ENCODE measurements at places on chromosomes 16 and 17. TPM values are rescaled to one million over a fixed set of nuclear protein-coding genes. Genes with fewer than 3 reads are reported as not detected.

Gene ABCC12
- 0.12 TPM for total RNA-seq

Gene CACNG5
- not detected for total RNA-seq

Gene TAC4
- not detected for total RNA-seq

Gene LAT
- total RNA-seq, result 2.9 TPM

Gene EVPL
- total RNA-seq, result not detected

Gene PROCA1
- total RNA-seq, result 12.5 TPM

Gene SYT17
- 7.2 TPM for total RNA-seq

DNA sequence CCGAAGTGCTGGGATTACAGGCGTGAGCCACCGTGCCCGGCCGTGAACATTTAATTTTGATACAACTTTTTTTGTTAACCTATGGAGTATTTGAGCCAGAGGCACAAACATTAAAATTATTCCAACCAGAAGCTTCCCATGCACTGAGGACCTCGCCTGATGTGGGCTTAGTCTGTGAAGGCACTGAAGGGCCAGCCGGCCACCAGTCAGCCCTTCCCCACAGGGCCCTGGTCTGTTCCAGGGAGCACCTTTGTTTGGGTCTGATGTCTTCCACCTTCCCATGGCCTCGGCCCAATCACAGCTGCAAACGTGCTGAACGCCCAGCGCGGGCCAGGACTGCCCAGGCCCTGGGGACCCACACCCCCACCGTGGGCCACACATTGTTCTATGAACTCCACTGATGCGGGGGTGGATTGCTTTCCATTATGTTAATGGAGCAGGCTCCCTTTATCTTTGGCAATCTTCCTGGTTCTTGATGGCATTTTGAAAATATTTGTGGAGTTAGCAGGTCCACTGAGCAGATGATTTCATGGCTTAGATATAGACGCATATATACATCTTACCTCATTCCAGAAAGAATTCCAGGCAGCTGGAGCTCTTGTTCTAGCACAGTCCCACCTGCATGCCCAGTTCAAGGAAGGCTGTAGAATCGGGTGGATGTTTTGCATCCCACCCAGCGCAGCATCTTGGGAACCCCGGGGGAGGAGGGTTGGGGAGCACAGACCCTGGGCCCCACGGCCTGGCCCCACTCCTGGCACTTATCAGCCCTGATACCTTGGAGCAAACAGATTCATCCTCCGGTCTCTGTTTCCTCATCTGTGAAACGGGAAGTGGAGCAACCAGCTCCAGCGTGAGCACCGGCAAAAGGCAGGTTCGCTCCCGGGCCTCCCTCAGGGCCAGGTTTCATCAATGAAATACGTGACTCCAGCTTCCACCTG lies 14.5 kb downstream of the SPIRE2 start:
- DNase-seq, result no peak

GRCh38 chr16:51773071-51773890 lies 622.2 kb upstream of the SALL1 start:
- no peak for DNase-seq

DNA sequence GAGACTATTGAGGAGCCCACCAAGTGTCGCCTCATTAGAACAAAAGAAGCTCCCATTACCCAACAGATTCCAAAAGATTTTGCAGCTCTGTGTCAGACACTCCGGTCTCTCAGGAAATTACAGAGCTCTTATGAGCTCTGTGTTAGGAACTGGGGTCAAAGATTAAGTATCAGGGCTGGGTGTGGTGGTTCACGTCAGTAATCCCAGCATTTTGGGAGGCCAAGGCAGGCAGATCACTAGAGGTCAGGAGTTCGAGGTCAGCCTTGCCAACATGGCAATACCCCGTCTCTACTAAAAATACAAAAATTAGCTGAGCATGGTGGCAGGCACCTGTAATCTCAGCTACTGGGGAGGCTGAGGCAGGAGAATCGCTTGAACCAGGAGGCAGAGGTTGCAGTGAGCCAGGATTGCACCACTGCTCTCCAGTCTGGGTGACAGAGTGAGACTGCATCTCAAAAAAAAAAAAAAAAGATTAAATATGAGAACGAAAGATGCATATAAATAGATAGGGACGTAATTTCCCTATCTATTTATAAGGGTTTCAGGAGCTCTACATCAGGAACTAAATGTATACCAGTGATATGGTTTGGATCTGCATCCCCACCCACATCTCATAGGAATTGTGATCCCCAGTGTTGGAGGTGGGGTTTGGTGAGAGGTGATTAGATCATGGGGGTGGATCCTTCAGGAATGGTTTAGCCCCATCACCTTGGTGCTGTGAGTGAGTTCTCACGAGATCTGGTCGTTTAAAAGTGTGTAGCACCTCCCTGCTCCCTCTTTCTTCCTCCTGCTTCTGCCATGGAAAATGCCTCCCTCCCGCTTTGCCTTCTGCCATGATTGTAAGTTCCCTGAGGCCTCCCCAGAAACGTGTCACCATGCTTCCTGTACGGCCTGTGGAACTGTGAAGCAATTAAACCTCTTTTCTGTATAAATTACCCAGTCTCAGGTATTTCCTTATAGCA lies 111.4 kb downstream of the PRKCA start:
- no peak for DNase-seq

DNA sequence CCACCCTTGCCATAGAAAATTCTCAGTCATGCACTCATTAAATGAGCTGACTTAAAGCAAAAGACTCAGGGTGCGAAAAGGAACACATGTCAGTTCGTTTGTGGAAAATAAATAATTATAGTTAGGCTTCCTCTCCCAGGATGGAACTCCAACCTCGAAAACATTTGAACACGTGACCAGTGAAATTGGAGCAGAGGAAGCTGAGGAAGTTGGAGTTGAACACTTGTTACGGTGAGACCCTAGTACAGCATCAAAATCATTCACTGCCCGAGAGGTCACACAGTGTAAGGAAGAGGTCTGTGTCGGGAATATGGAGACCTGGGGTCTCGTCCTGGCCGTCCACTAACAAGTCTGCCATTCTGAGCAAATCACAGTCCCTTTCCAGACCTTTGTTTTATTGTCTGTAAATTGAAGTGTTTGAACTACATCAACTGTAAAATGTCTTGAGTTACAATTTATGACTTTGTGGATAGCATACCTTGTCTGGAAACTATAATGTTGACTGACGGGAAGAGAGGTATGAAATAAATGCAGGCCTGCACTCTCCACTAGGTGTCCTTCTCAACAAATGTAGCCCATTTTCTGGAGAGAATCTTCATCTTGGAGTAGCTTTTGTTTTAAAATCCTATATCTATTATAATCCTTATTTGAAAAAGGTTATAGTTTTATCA lies 7.7 kb downstream of the PSMD7 start:
- no peak for DNase-seq

- peak; percentile 56 for DNase-seq
Observed at GRCh38 chr16:86975445-86975844, 341.7 kb downstream of the C16orf95 start.

GRCh38 chr16:4323071-4323844 lies 7.4 kb downstream of the GLIS2 start:
- no peak for DNase-seq

- DNase-seq, result no peak
Observed at GRCh38 chr16:85524365-85524629, 88.8 kb upstream of the GSE1 start.

DNA sequence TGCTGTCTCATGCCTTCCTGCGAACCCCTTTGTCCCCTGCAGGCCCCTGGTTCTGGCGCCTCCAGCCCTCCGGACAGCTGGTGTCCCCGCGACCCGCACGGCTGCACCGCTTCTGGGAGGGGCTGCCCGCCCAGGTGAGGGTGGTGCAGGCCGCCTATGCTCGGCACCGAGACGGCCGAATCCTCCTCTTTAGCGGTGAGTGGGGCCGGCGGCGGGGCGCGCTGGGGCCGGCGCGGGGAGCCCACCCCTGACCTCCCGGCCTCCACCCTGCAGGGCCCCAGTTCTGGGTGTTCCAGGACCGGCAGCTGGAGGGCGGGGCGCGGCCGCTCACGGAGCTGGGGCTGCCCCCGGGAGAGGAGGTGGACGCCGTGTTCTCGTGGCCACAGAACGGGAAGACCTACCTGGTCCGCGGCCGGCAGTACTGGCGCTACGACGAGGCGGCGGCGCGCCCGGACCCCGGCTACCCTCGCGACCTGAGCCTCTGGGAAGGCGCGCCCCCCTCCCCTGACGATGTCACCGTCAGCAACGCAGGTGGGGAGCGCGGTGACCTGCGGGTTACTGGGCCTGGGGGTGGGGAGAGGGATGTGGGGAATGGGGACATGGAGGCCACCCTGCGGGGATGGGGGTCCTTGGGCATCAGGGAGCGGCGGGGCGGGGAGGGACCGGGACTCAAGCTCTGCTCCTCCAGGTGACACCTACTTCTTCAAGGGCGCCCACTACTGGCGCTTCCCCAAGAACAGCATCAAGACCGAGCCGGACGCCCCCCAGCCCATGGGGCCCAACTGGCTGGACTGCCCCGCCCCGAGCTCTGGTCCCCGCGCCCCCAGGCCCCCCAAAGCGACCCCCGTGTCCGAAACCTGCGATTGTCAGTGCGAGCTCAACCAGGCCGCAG lies 7.1 kb upstream of the IL32 start:
- peak; percentile 80 for DNase-seq

- DNase-seq, result peak; percentile 60
Observed at GRCh38 chr17:32323811-32324491, 18.0 kb downstream of the C17orf75 start.

DNA sequence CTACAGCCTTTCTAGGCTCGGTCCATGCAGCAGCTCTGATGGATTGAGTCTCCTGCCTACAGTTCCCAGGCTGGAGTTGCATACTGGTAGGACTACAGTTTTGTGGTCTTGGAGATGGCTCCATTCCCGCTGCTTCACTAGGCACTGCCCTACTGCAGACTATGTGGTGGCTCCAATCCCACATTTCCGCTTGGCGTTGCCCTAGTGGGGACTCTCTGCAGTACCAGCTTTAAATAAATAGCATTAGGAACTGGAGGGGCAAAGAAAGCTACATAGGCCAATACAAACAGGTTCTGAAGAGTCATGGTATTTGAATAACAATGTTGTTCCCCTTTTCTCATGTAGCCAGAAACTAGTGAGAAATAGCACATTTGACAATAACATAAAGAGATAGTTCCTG lies 5.4 kb upstream of the GOSR2 start:
- DNase-seq, result no peak

DNA sequence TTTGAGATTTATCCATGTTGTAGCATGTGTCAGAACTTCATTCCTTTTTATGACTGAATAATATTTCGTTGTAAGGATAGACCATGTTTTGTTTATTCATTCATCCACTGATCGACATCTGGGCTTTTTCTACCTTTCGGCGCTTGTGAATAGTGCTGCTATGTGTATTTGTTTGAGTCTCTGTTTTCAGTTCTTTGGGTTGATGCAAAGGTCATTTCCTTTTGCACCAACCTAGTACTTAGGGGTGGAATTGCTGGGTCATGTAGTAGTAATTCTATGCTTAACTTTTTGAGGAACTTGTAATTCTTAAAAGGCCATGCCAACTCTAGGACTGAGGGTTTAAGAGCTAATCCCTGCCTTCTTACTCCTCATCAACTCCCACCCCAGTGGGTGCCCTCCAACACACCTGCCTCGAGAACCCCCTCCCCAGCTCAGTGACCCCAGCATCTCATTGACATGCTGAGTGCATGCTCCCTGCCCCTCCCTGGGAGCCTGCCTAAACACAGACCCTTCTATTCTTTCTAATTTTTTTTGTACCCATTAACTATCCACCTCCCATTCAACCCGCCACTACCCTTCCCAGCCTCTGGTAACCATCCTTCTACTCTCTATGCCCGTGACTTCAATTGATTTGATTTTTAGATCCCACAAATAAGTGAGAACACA lies 51.2 kb downstream of the ABAT start:
- no peak for DNase-seq

GRCh38 chr17:39264119-39264518 lies 38.4 kb upstream of the STAC2 start:
- DNase-seq, result no peak

Data from neural progenitor cell (in vitro differentiated cells).